Activated naive CD8-positive, alpha-beta T cell treated with anti-CD3 and anti-CD28 coated beads, Interleukin-2, amount 10 ng/mL, durations not matched to agents 7 days and 5 days (primary cell): ENCODE measurements at places on chromosomes 13 and 19. TPM values are rescaled to one million over a fixed set of nuclear protein-coding genes. Genes with fewer than 3 reads are reported as not detected.

Gene ZNF493
- total RNA-seq = 39.4 TPM

DNA sequence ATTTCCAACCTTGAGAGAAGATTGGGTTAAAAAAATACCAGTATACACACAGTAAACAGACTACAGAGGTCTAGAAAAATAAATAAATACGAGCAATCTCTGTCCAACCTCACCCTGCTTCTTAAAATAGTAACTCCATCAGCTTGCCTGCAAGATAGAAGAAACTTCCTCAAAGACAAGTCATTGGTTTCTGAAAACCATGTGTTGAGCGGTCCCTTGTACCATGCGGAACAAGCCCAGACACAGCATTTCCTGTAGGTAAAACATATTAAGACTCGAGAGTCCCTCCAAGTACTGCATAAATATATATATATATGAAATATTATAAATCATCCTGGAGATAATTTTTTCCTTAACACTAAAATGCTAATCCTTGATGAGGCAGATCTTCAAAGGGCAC is 157.4 kb downstream of the MZT1 start:
- no peak for DNase-seq

Gene COL5A3
- total RNA-seq = 0.08 TPM

Gene DCT
- total RNA-seq = 0.26 TPM

Gene TTC9B
- not detected for total RNA-seq

DNA sequence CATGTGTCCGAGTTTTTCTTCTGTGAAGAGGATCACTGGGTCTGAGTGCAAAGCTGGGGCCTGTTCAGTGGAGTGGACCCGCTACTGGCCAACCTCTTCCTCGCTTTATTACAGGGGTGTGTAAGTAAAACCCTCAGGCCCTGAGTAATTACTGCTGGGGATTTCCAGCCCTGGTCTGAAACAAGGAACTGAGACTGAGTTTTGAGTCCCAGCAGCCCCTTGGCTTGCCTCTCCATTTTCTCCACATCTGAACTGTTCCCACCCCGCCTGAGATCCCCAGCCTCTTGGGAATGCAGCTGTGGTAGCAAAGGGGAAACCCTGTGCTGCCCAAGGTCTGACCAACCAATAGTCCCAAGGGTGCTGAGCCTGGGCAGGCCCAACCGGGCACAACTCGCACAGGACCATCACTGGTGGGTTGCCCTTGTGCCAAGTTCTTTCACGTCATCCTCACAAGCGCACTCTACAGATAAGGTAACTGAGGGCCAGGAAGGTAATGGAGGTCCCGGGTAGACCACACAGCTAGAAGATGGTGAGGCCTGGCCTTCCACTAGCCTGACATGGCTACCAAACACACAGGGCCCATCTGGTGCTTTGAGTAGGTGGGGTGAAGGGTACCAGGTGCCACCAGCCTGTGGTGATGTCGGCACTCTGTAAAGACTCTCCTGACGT is 13.7 kb upstream of the SLC35E1 start:
- no peak for DNase-seq
